ENCODE measurements at places on chromosomes 5 and 9.

- DNase-seq, result no peak
These were observed 98.4 kb upstream of the HAND1 start for GRCh38 chr5:154576429-154576806.

DNA sequence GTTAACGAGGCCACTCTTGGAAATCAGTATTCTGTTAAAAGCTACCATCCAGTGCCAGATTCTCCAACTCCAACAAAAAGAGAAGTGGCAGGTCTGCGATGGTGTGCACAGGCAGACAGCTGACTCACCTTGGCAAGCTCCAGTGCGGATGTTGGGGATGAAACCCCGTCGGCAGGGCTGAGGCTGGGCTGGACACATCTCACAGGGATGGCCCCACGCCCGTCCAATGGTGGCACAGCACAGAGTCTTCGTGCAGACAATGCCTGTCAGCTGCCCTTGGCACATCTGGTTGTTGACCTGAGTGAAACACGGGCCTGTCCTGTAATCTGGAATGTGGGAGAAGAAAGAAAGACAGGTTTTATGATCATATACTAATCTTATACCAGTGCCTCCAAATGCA lies 73.4 kb downstream of the FBN2 start:
- no peak for DNase-seq

- no peak for DNase-seq
These were observed 1.4 kb downstream of the CHSY3 start for GRCh38 chr5:129905473-129906176.

- DNase-seq, result no peak
These were observed 537.6 kb downstream of the ANXA1 start for GRCh38 chr9:73689051-73689870.

DNA sequence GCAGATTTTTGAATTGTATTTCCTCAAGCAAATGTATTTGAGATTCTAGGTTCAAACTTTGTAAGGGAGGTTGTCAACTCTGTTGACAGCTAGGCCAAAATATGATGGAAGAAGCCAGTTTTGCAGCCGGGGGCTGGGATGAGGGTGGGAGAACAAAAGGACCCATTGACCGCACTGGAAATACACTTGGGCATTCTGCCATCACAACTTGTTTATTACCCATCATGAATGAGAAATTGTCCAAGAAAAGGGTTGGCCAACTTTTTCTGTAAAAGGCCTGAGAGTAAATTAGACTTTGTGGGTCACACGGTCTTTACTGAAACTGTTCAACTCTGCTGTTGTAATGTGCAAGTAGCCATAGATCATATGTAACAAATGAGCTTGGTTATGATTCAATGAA lies 221.3 kb upstream of the KLF9 start:
- DNase-seq, result no peak

DNA sequence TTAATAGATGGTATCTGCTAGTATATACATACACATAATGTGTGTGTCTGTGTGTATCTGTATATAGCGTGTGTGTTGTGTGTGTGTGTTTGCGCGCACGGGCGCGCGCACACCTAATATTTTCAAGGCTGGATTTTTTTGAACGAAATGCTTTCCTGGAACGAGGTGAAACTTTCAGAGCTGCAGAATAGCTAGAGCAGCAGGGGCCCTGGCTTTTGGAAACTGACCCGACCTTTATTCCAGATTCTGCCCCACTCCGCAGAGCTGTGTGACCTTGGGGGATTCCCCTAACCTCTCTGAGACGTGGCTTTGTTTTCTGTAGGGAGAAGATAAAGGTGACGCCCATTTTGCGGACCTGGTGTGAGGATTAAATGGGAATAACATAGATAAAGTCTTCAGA lies 757 bp downstream of the FXN start:
- DNase-seq, result no peak

- no peak for DNase-seq
These were observed 24.8 kb upstream of the RLN1 start for GRCh38 chr9:5364294-5365024.

- DNase-seq, result no peak
These were observed 35.8 kb downstream of the NMUR2 start for GRCh38 chr5:152369298-152369697.

DNA sequence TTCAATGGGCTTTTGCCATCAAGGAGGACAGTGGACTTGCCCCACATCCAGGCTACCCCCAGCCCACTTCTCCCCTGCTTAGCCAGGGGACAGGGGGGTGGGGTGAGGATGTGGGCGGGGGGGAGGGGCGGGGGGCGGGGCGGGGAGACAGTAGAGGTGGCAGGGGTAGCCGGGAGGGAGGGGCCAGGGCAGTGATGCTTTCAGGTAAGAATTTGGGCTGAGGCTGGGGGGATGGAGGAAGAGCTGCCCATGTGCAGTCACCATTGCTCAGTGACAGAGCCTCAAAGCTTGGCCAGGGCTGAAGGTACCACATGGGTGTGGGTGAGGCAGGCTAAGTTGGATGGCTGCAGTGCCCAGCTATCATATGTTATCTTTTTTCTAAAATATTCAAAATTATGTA lies 40.7 kb upstream of the HNRNPA0 start:
- DNase-seq, result no peak

GRCh38 chr5:5456858-5457257 lies 34.4 kb downstream of the ICE1 start:
- no peak for DNase-seq

- DNase-seq, result no peak
These were observed 63.4 kb downstream of the AUH start for GRCh38 chr9:91298311-91298710.

GRCh38 chr5:354581-355378 lies 33.3 kb downstream of the AHRR start:
- no peak for DNase-seq

- no peak for DNase-seq
These were observed 61.7 kb upstream of the PPP2R2B start for GRCh38 chr5:146940295-146940694.

- no peak for DNase-seq
These were observed 74.6 kb downstream of the ACTL7B start for GRCh38 chr9:108780942-108781734.

- peak; percentile 94 for DNase-seq
These were observed 65.0 kb upstream of the ANGPTL2 start for GRCh38 chr9:127187231-127187956.

GRCh38 chr5:142984525-142984924 lies 214.3 kb downstream of the ARHGAP26 start:
- DNase-seq, result no peak

GRCh38 chr9:10366171-10366779 lies 246.5 kb downstream of the PTPRD start:
- DNase-seq, result no peak

- no peak for DNase-seq
These were observed 47.4 kb upstream of the BARX1 start for GRCh38 chr9:94002316-94003140.

DNA sequence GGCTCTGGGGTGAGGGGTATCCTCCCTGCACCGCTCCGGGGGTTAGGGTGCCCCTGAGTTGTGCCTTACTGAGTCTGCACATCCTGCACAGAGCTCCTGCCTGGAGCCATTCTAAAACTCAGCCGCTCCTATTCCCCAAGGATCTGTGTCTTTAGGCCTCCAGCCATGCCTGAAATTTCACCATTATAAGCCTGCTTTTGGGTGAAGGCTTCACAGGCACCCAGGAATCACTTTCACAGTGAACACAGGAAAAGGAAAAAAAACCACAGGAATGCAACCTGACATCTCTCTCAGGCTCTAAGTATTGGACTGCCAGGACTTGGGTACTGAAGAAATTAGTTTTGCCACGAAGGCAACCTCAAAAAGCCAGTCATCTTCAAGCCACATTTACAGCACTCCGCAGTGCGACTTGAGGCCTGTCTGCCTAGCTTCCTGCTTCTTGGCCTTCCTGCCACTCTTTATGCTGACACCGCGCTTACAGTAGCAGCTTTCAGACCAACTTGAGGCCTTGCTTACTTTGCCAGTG lies 30.9 kb downstream of the GALNT10 start:
- peak; percentile 95 for DNase-seq

- DNase-seq, result no peak
These were observed 10.7 kb upstream of the KLF9 start for GRCh38 chr9:70425192-70425591.

DNA sequence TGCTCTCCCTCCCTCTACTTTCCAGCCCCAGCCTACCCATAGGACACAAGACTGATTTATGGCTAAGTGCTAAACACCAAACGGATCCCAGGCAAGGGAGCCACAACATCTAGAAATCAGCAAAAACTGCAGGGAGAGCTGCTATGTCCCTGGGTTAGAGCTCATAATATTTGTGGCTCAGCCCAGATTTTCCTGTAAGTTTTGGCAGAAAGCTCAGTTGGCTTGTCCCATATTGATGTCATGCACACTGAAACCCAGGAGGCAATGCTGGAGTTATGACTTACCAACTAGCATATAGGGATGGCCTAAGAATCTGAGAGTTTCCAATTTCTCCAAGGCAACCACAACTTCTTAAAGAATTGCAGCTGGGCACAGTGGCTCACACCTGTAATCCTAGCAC lies 44.7 kb upstream of the MYOT start:
- DNase-seq, result no peak

DNA sequence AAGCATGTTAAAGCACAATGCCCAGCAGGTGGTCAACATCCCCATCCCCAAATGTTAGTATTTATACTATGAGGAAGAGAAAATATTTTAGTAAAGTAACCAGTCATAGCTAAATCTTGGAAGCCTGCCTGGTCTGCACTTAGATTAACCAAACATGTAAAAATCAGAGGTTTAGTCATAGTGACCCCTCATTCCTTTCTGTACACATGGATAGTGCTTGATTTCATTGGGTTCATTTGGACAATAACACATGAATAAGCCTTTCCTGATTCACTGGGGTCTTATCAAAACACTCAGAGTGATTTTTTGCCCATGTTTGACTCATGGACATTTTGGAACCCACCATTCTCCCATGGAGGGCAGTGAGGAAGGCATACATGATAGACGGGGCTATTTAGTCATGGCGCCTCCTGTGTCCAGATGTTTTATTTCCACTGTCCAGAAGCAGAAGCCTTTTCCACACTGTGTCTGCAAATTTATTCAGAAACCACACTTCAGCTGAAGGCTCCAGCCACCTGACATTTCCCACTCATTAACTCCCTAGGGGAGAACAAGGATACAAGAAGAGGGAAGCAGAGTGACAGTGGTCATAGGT lies 32.5 kb downstream of the OR1J1 start:
- DNase-seq, result peak; percentile 47

GRCh38 chr5:93794954-93795353 lies 53.6 kb upstream of the POU5F2 start:
- DNase-seq, result no peak

DNA sequence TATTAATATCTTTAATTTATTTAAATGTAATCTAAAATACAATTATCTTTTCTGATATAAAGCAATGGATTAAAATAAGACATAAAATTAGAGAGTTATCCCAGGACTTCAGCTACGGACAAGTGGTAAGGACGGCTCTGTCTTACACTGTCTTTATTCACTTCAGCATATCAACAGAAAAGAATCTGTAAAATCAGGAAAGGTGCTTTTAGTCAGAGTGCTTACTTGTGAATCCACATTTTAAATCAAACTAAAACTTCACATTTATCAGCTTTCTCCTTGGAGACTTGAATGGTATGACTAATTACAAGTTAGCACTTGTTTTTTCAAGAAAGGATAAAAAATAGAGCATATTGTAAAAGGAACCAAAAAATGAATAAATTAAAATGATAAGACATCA lies 39.3 kb downstream of the ST8SIA4 start:
- DNase-seq, result no peak

- no peak for DNase-seq
These were observed 4.6 kb upstream of the TRAF2 start for GRCh38 chr9:136881691-136882108.

- no peak for DNase-seq
These were observed 268.9 kb downstream of the ZNF608 start for GRCh38 chr5:124477577-124477976.

- no peak for DNase-seq
These were observed 5.3 kb downstream of the NSA2 start for GRCh38 chr5:74772359-74772758.

GRCh38 chr5:142626099-142626498 lies 59.8 kb downstream of the FGF1 start:
- no peak for DNase-seq

DNA sequence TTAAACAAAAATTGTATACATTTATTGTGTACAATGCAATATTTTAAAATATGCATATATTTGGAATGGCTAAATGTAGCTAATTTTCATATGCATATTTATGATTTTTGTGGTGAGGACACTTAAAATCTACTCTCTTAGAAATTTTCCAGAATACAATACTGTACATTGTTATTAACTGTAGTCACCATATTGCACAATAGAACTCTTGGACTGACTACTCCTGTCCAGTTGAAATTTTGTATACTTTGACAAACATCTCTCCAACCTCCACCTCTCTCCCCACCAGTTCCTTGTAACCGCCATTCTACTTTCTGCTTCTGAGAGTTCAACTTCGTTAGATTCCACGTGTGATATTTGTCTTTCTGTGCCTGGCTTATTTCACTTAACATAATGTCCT lies 49.2 kb upstream of the TAF11L2 start:
- DNase-seq, result no peak

DNA sequence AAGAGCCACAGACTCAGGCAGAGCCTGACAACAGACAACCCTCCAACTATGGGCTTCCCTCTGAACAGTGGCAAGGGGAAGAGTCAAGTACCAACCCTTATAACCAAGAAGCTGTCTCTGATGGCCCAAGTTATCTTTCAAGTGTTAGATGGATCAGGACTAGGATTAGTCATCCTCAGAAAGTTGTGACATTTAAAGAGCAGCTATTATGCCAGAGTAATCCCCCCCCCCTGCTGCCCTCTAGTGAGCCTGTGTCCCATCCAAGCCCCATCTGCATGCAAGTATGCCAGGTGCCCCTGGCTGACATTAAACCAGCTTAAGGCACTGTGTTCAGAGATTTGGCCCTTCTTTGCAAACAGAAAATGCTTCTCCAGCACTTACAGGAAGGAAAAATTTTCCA lies 16.8 kb upstream of the SPATA31D1 start:
- no peak for DNase-seq

DNA sequence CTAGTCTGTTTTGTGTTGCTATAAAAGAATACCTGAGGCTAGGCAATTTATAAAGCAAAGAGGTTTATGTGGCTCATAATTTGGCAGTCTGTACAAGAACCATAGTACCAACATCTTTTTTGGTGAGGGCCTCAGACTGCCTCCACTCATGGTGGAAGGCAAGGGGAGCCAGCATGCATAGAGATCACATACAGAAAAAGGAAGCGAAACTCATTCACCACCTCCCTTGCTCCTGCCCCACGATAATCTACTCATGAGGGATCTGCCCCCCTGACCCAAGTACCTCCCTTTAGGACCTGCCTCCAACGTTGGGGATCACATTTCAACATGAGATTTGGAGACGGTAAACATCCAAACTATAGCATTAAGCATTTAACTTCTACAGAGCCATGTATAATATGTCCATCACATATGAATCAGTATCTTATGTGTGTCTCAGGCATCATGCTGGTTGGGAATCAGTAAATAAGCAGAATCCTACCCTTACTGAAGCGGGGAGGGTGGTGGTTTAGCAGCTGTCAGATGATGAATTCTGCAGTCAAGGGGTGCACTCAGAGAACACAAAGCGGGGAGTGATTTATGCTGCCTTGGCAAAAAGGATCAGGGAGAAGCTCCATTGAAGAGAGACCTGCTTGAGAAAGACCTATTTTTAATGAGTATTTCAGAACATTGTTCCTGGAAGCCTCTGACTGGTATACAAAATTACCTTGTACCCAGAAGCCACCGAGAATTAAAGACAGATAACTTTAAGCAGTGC lies 34.8 kb downstream of the HMGXB3 start:
- DNase-seq, result no peak

- no peak for DNase-seq
These were observed 55.9 kb downstream of the TMEM215 start for GRCh38 chr9:32839013-32839885.
